AG08395 (cell line): ENCODE measurements at places on chromosomes 7 and 10.

GRCh38 chr7:131586259-131586658, 29.8 kb upstream of the PODXL start:
- DNase-seq = no peak

GRCh38 chr7:158782761-158783401, 46.4 kb downstream of the ESYT2 start:
- peak; percentile 50 for DNase-seq

GRCh38 chr10:114810926-114811325, 10.7 kb upstream of the FHIP2A start:
- DNase-seq = no peak

DNA sequence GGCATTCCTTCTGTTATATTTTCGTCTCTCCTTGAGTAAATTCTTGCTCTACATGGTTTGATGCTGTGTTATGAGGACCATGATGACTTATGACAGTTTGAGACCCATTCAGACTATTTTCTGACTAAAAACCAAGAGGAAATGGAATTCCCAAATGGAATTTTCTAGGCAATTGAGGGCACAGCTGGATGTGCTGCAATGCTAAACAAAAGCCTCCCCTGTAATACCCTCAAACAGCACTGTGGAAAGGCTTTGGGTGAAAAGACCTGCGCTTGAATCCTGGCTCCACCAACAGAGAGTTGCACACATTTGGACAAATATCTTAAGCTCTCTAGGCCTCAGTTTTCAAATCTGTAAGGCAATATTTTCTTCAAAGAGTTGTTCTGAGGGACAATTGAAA, 129.1 kb downstream of the PRKG1 start:
- no peak for DNase-seq

DNA sequence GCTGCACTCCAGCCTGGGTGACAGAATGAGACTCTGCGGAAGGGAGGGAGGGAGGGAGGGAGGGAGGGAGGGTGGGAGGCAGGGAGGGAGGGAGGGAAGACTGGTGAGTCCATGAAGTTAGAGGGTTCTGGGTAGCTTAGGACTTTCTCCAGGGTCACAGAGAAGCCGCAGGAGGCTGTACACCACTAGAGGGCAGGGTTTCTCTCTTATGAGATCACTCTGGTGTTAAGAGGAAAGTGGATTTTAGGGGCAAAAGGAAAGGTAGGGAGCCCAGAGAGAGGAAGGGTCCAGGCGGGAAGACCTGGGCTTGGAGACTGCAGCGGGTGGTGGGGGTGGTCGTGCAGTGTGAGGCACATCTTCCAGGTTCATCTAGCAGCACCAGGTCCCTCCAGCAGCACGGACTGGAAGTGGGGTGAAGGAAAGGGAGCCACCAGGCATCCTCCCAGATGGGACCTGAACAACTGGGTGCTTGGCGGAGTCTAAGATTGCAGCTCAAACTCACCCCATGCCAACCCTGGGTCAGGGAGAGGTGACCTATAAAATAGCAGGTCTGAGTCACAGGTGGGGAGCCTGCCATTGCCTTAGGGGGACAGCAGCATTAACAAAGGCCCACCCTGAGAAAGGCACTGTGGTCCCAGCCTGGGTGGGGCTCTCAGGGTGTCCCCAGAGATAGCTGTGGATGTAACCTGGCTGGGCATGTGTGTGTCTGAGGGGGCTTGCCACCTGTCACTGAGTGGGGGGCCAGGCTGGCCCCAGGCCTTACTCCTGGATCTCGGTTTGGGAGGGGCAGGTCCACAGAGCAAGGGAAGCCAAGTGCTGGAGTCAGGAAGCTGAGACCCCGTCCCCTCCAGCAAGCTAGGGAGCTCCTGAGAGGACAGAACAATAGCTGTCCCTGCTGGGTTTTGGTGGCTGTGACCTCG, 48.5 kb upstream of the SLC29A3 start:
- peak; percentile 85 for DNase-seq

DNA sequence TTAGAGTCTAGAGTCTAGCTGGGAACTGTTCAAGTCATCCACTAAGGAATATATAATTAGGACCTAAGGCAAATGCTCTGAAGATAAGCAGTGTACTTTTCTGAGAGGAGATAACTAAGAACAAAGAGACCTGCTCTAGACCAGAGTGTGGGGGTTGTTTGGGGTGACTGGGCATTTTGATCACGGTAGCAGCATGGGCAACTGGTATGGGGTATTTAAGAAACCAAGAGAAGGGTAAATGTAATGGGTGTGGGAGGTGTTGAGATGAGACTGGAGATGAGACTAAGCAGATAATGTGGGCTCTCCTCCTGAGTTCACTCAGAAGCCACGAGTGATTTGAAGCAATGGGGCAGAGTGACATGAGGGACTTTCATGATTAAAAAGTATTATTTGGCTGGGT, 1082.9 kb downstream of the GATA3 start:
- DNase-seq = no peak

- no peak for DNase-seq
Observed at GRCh38 chr7:150412518-150413488, 33.7 kb downstream of the ZNF775 start.

- no peak for DNase-seq
Observed at GRCh38 chr10:36533861-36534260, 591.5 kb upstream of the ANKRD30A start.
